ENCODE measurements at places on chromosomes 2 and 18.

DNA sequence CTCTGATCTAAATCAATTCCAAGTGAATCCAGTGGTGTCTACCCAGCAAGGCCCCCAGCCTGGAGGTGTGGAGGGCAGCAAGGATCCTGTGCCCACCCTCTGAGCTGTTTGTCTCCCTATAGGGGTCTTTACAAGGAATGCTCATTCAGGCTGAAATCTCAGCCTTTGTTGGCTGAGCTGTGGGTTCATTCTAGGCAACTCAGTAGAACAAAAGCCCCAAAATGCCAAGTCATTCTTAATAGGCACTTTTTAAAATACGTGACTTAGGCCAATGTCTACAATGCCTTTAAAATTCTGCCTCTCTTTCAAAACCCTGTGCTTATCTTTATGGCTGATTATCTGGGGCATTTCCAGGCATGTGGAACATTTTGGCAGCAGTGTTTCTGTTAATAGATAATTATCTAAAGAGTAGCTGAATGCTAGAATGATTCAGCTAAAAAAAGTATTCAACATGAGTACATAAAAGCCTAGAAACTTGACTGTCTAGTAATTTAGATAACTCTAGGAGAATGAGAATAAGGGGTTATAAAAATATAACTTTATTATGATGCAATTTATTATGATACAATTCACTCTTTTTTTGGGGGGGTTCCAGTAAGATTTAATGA lies 7.4 kb downstream of the UGT1A6 start:
- no peak for DNase-seq

- no peak for DNase-seq
Measured at GRCh38 chr2:78418021-78418420, 607.5 kb upstream of the REG3G start.

GRCh38 chr2:150674283-150674682 lies 186.8 kb upstream of the RND3 start:
- no peak for DNase-seq

DNA sequence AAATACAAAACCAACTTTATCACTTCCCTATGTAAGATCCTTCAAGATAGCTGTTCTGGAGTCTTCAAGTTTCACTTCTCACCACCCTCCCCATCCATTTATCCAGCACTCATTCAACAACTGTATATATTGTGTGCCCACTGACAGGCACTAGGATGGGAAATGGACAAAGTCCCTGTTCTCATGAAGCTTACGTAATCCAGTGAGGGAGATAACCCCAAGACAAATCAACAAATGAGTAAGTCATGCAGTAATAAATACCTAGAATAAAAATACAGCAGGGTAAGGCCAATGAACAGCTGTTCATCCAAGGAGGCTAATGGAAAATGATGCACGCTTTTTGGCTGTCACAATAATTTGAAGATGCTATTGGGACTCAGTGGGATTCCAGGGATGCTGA lies 133.8 kb downstream of the MEMO1 start:
- no peak for DNase-seq

- DNase-seq = no peak
Measured at GRCh38 chr2:215969131-215969841, 44.1 kb downstream of the MREG start.

GRCh38 chr2:217909156-217909820 lies 93.5 kb downstream of the TNS1 start:
- DNase-seq = no peak

GRCh38 chr2:105880637-105881036 lies 135.9 kb downstream of the NCK2 start:
- DNase-seq = no peak

GRCh38 chr2:53275743-53276142 lies 491.9 kb upstream of the CHAC2 start:
- no peak for DNase-seq

DNA sequence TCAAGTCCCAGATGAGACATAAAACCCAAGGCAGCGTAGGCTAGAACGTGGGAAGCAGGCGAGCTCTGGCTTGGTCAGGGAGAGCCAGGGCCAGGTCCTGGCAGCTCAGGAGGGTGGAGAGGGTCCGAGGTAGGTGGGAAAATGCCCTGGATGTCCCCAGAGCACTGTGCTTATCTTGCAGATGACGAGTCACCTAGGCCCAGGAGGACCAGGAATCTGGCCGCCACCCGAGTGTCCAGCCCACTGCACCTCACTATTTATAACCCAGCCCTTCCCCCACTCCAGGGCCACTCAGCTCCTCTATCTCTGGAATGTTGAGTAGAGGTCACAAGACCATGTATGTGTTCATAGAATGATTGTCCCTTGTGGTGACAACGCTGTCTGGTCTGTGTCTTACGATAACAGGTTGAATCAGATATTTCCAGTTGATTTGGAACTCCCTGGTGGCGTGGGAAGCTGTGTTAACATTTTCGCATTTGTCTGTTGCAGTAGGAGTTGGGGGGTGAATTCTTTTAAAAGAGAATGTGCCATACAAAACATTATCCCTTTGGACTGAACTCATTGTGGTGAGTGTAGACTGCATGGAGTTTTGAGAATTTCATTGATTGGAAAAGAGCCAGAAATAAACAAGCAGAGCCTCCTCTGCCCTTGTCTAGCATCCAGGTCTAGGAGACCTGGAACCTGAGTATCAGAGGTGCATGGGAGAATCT lies 47.5 kb downstream of the EMILIN2 start:
- no peak for DNase-seq

GRCh38 chr18:39960550-39960949 lies 1994.5 kb upstream of the PIK3C3 start:
- DNase-seq = no peak

DNA sequence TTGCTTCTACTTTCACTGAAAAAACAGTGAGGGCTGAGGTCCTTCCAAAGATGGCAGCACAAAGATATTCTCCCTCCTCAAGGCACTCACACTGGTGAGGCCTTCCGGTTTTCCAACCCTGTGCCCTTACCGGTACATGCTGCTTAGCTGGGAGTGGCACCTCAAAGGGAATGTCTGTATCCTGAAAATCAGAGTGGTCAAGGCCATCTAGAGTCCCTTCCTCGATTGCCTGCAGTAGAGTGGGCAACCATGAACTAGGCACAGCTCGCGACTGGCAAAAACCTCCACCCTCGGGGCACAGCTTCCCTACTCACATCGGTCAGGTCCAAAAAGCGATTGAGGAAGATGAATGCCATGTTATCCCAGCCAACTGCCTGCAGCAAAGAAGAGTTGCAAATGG lies 3.4 kb downstream of the KRTCAP3 start:
- no peak for DNase-seq

DNA sequence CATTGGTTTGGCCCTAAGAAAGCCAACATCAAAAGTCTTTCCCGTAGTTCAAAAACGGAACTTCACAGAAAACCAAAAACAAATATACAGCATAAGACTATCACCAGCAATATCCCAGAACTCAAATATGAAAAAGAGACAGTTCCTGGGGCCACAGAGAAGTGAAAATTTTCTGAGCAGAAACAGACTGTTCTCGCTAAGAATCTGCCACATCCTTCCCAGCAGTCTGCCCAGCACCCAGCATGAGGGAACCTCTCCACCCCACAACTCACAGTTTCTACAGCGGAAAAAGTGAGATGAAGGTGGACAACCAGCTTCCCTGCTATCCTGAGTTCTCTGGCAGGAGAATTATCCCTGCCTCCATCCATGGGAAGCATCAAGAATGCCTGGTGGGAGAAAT lies 26.7 kb upstream of the TMEM163 start:
- no peak for DNase-seq

- peak; percentile 39 for DNase-seq
Measured at GRCh38 chr2:11753452-11753885, 7.0 kb downstream of the LPIN1 start.

DNA sequence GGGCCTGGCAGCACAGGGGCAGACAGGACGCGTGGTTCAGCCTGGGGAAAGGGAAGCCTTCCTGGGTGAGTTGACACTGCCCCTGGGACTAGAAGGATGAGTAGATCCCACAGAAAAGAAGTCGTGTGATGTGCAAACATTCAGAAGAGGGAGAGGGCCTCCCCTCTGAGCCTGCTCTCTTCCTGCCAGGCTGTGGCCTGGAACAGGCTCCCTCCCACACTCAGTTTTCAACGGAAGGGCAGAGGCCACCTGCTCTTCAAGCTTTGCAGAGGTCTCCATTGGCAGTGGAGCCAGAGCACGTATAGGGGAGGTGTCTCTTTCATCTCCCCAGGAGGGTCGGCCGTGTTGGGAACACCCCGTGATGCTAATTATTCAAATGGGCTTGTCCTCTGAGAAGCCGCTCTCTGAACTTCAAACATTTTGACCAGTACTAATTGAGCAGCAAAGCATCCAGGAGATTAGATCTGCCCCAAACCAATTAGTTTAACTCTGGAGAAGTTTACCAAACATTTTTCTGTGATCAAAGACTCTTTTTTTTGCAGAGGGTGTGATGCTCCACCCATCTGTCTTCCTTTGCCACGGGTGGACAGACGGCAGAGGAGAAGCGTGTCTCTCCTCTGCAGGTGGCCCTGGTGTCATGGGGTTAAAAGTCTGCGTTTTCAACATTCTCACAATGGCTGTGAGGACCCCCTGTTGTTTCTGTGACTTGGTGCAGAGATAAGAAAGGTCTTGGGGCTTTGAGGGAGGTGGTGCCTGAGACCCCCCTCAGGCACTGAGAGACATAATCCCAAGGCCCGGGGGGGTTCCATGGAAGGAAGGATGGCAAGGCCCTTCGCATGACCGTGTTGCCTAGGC lies 29.5 kb upstream of the ODC1 start:
- DNase-seq = no peak

DNA sequence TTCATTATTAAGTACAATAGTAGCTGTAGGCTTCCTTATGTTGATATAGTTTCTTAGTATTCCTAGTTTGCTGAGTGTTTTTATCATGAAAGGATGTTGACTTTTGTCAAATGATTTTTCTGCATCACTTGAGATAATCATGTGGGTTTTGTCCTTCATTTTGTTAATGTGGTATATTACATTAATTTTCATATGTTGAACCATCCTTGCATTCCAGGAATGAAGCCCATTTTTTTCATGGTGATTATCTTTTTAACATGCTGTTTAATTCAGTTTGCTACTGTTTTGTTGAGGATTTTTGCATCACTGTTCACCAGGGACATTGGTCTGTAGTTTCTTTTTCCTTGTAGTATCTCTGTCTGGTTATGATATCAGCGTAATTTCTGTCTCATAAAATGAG lies 82.9 kb upstream of the CNGA3 start:
- no peak for DNase-seq

DNA sequence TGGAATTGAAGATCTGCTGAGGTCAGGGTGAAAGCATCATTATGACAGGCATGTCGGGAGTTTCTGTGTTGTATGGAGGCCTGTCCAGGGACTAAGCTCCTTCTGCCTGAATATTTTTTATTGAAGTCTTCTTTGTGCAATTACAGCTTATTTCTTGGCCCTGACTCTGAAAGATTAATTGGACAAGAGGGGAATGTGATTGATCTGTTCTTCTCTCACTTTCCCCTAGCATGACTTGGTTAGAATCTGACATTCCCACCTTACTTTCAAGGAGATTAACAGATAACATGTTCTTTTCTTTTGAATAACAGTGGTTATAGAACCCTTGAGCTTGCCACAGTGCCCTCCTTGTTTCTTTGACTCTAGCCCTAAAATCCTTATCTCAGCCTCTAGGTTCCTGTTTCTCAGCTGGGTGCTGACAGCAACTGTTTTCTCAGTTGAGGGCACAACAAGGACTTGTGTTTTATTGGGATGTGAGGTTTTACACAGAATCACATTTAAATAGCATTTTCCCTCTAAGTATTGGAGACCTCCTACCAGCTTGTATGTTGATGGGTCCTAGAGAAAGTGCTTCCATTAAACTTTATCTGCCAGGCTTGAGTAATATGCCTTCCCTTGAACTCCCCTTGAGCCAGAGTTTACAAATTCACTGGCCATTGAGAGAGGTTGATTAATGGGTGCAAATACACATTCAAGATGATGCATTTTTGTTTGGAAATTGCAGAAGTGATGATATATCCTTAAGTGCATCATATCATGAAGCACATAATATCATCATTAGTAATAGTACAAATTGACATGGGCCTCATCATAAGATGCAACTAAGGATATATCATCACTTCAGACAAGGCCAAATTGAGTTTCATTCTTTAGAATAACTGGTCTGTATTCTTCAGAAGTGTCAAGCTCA lies 12.5 kb downstream of the TTLL4 start:
- no peak for DNase-seq

GRCh38 chr18:33532978-33533377 lies 45.0 kb upstream of the ASXL3 start:
- no peak for DNase-seq

- no peak for DNase-seq
Measured at GRCh38 chr2:31089645-31090044, 48.6 kb downstream of the GALNT14 start.

DNA sequence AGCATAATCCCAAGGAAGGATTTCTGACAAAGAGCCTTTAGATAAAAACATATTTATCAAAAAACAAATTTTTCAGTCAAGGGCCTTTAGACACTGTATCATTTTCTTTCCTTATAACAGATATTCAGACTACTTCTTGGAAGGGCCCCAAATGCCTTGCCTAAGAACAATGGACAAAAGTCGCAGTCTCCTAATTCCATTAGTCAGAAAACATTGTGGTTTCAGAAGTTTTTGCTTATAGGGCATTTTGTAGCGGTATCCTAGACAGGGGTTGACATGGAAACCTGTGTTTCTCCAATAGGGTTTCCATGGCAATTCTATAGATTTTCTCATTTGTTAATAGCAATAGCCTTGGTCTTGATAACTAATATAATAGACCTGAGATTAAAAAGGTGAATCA lies 36.7 kb upstream of the AGPS start:
- no peak for DNase-seq

- no peak for DNase-seq
Measured at GRCh38 chr2:47688561-47688960, 94.4 kb upstream of the MSH6 start.

GRCh38 chr2:86235196-86235980 lies 36.1 kb downstream of the MRPL35 start:
- no peak for DNase-seq

- peak; percentile 7 for DNase-seq
Measured at GRCh38 chr2:223865124-223865523, 27.7 kb upstream of the AP1S3 start.

DNA sequence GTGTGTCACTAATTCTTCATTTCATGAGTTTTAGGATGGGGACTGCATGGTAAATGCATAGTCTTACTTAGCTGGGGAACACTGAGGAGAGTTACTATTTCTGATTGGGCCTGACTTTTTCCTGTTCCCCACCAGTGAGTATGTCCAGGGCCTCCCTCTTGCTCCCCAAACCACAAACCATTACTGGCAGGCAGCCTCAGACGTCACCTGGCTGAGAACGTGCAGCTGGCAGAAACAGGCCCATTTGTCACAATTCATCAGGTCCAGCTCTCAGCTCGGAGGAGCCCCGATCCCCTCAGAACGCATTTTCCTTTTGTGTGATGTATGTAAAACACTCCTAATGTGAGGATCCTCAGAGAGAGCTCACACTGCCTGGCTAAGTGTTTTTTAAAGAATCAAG lies 71.7 kb upstream of the SIX3 start:
- DNase-seq = no peak

- DNase-seq = no peak
Measured at GRCh38 chr2:18439716-18440115, 120.7 kb downstream of the RDH14 start.

DNA sequence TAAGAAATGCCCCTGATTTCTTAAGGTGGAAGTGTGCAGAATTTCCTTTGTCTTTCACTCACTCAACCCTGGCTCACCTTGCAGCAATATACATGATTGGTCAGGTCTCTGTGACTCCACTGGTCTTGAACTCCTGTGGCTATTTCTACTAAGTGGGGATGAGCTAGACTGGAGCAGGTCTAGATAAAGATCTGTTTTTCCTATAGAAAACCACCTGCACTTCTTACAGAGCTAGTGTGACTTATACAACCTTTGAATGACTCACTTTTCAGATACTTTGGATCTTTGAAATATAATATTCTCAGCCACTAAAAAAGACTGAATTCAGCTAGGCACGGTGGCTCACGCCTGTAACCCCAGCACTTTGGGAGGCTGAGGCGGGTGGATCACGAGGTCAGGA lies 98.5 kb upstream of the KCTD1 start:
- no peak for DNase-seq

Measured in naive thymus-derived CD8-positive, alpha-beta T cell (primary cell).